ENCODE measurements at places on chromosomes 3 and 15.

- DNase-seq: no peak
Measured at GRCh38 chr3:189363590-189364255, 192.0 kb downstream of the TPRG1 start.

DNA sequence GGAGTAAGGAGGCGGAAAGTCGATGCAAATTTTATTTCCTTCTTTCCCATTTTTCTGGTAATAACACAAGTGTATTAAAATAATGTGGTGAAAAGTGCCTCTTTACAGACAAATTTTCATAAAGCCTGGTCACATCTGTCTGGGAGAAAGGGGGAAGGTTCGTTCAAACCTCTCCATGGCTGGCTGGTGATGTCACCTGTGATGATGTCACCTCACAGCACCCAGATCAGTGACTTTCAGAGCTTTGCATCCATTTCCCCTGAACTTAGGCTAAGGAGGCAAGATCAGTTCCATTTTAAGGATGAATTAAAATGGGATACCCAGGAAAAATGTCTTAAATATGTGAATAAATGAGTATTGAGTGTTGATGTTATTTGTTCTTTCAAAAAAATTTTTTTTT, 34.1 kb downstream of the ATP10A start:
- DNase-seq: no peak

DNA sequence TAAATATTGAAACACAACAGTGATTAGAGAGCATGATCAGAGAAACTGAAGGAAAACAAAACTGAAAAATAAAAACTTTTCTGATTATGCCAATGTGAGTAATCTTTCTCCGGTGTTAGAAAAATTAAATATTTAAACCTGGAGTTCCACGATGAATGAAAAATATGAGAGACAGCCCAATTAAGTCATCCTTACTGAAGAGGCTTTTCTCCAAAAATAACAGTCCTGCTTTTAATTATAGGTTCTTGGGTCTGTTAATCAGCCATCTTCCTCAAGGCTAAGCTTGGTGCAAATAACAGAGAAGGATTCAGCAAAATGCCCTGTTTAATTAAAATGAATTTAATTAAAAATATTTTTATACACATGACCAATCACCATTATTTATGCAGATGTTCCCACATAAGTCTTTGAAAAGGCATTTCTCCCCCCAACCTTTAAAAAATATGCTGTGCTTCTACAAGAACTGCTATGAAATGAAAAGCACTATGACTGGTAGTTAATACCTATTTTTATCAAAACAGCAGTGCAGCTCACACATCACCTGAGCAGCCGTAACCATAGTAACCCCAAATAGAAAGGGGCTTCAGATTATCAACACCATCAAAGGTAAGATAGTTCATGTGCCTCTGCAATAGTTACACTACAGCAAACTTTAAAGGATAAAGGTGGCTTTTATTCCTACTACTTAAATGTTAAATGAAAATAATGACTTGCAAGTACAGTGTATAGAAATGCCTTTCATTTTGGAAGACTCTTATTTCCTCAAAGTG, 175.7 kb downstream of the SLC9A9 start:
- no peak for DNase-seq

DNA sequence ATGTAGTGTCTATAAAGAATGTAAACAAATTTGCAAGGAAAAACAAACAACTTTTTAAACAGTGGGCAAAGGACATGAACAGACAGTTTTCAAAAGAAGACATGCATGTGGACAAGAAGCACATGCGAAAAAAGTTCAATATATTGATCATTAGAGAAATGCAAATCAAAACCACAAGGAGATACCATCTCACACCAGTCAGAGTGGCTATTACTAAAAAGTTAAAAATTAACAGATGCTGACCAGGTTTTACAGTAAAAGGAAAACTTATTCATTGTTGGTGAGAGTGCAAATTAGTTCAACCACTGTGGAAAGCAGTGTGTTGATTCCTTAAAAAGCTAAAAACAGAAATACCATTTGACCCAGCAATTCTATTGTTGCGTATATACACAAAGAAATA, 47.1 kb upstream of the LSAMP start:
- no peak for DNase-seq

DNA sequence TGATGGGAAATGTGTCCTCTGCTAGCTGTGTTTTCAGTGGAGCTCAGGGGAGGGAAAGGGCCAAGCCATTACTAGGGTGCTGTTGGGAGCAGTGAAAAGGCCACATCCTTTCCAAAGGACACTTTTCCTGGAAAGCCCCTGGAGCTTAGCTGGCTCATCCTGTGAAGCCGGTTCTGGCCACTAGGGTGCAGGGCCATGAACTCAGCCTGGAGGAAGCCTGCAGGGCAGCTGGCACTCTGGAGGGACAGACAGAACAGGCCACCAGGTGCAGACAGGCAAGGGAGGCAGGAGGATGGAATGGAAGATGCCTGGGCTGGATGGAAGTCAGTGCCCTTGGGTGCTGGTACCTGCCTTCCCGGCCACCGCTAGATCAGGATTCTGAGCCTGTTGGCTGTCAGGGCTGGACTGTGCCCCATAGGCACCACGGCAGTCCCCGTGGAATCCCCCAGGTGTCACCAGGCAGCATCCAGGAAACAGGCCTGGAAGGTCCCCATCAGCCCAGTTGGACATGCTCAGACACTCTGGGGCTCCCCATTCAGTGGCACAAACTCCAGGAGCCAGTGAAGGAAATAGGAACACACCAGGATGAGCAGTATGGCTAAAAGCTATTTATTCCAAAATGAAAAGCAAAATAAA, 76.2 kb upstream of the C2CD4B start:
- peak; percentile 31 for DNase-seq

GRCh38 chr3:129228891-129229585, 20.4 kb upstream of the COPG1 start:
- peak; percentile 97 for DNase-seq

DNA sequence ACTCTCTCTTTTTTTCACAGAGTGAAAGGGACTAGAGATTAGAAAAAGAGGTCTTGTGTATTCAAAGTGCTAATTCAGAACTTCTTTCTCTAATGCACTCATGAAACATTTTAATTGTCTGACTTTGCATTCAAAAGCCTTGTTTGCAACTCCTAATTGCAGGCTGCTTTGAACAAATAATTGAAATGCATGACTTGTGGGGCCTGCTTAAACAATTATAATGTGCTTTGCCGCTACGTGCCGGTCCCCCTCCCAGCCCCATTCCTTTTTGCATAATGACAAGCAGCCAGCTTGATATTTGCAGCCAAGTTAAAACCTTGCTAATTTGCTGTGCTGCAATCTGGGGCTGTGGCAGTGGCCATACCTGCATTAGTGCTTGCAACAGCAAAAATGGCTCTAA, 114.5 kb downstream of the FOXB1 start:
- DNase-seq: no peak

DNA sequence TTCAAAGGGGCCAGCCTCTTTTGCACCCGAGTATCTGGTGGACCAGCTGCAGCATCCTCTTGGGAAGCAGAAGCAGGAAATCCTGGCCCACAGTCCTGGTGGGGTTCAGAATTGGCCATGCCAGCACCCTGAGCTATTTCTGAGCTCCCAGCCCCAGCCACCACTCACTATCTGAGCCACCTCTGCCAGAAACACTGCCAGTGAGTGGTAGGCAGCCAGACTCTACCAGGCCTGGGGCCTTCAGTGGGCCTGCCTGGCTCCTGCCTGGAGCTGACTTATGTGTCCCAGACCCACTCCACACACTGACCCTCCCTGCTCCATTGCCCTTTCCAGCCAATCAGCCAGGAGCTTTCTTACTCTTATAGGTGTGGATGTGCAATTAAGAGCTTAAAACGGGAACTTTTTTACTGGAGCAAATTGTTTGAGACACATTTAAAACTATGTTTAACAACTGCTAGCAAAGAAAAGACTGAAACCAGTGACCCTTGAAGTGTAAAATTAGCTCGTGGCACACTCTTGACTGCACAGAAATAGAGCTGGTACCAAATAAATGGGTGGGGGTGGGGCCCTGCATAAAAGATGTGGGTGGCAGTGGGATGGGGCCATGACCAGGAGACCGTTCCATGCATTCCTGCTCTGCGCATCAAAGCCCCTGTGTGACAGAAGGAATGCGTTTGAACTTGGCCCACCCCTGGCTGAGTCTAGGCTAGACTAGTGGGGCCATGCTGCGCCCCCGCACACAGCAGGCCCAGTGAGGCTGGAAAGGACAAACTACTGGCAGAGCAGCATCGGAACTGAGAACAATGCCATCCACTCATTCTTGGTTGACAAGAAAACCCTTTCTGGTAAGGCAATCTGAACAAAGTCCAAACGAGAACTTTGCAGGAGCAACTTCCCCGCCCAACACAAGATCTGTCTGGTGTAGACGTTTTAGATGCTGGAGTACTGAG, 48.0 kb downstream of the CTNNB1 start:
- DNase-seq: no peak

- peak; percentile 68 for DNase-seq
Measured at GRCh38 chr3:71127844-71128243, 455.7 kb downstream of the FOXP1 start.

- no peak for DNase-seq
Measured at GRCh38 chr3:123779655-123780231, 104.4 kb downstream of the MYLK start.

DNA sequence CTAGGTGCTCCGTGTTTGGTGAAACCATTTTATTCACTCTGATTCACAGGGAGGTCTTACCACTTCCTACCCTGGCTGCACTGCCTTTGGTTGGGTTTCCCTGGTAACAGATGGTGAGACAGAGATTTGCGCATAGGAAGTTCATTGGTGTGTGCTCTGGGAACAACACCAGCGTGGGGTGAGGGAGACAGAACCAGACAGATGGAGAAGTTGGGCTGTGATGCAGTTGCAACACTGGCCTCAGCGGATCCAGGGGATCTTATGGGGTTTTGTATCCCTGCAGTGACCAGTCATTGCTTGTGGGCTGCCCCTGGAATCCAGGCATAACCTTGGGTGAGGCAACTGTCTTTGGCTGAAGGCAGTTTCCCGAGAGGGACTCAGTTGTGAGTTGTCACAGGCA, 12.5 kb upstream of the IL16 start:
- DNase-seq: no peak

GRCh38 chr3:87462228-87462627, 185.8 kb upstream of the POU1F1 start:
- DNase-seq: no peak

DNA sequence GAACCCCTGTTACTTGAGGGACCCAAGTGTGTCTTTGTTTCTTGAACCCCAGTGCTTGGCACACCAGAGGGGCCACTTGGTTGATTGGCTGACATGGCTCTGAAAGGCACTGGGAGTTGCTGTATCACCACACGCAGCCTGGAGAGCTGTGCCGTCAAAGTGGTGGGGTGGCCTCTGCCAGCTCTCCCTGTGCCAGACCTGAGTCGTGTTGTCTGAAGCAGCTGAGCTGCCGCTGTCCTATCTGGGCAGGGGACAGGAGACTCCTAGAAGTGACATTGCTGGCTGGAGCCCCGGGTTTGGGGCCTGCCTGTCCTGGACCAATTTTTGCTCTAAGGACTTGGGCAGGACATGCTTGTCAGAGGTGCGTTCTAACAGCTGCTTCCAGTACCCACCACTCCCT, 5.5 kb upstream of the SNX22 start:
- no peak for DNase-seq

DNA sequence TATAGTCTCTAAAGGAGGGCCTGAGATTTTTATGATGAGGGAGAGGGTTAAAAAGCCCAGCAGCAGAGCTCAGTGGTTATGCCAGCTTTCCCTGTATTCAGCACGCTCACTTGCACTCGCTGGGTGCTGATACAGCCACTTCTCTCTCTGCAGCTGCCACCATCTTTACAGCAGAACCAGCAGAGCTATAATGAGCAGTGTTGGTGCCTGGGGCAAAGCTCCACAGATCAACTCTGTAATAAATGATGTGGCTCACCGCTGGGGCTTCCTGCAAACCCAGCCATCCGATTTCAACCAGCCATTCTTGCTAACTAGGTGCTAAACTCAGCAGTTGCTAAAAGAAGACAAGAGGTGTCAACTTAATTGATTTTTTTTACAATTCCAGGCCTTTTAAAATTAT, 48.0 kb downstream of the ARNT2 start:
- DNase-seq: no peak

GRCh38 chr3:170323331-170323730, 34.2 kb upstream of the SKIL start:
- no peak for DNase-seq

- peak; percentile 28 for DNase-seq
Measured at GRCh38 chr15:47374222-47374621, 343.1 kb upstream of the SEMA6D start.

DNA sequence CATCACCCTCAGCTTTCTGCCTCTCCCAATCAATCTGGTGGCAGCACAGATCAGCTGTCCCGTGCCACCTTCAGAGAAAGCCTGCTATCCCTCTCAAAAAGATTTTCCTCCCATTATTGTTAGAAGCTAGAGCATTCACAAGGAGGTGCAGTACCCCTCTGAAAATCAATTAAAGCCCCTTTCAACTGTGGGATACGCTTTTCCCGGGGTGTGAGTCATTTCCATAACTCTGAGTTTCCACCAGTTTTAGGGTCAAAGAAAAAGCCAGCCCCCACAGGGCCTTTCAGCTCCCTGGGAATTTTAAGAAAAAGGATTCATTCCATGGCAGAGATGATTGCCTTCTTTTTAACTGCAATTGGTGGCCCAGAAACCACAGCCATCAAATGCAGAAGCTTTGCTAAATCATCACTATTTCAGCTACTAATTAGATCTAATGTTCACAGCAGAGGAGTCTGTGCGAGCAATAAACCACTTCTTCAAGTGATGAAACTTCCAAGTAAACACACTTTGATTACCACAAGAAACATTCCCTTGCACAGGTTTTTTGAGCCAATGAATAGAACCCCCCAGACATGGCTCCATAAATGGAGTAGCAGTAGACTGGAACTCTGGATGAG, 270.0 kb upstream of the TPRG1 start:
- no peak for DNase-seq

DNA sequence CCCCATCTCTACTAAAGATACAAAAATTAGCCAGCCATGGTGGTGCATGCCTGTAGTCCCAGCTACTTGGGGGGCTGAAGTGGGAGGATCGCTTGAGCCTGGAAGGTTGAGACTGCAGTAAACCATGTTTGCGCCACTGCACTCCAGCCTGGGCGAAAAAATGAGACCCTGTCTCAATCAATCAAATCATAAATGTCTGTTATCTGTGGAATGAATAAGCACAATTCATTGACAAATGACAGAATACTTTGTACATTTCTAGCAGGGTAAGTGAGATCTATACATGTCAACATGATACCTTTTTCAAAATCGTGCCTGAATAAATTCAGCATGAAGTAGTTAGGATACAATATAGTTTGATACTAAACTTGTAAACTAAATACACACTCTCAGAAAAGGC, 181.2 kb downstream of the FOXP1 start:
- DNase-seq: no peak

GRCh38 chr15:45183511-45183910, 4.3 kb downstream of the SHF start:
- DNase-seq: no peak

GRCh38 chr3:45965253-45965652, 22.0 kb downstream of the CXCR6 start:
- no peak for DNase-seq

DNA sequence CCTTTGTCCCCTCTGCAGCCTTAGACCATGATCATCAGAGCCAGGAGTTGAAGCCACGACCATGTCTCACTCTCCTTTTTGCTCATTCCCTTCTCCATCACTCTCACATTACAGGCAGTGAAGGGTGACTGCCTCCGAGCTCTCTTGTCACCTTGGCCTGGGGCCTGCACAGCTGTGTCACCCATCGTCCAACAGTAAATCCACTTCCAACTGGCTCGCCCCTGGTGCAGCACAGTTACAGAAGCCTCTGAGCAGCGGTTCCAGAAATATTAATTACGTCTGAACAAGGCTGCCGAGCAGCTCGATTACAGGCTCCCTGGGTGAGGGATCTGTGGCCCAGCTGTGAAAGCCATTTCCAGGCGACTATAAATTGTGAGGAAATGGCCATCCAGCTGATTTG, 528.2 kb downstream of the NR2F2 start:
- no peak for DNase-seq

- no peak for DNase-seq
Measured at GRCh38 chr15:70014860-70015490, 82.7 kb downstream of the TLE3 start.

All from HCEC 1CT (cell line).